ENCODE measurements at places on chromosomes 11 and 22.

- no peak for DNase-seq
These were observed 38.3 kb upstream of the CXCR5 start for GRCh38 chr11:118845369-118845768.

DNA sequence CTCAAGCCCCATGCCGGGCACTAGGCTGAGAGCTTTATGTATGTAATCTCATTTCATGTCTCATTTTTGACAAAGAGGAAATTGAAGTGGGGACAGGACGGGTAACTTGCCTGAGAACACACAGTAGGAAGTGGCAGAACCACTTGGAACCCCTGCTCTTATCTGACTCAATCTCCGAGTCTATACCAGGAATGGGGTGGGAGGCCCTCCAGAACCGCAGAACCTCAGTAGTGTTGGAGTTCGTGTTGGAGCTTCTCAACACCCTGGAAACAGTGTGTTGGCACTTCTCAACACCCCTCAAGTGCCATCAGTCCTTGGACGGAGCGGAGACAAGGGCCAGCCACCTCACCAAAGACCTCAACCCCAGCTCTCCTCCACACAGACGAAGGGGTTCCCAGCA, 38.8 kb upstream of the POLA2 start:
- DNase-seq, result no peak

GRCh38 chr11:126146454-126147192, 64.8 kb downstream of the RPUSD4 start:
- no peak for DNase-seq

- DNase-seq, result no peak
These were observed 4.5 kb downstream of the ZMAT5 start for GRCh38 chr22:29762263-29762662.

GRCh38 chr11:47071791-47072261, 104.9 kb downstream of the ARFGAP2 start:
- DNase-seq, result no peak

GRCh38 chr11:76601724-76602123, 68.8 kb downstream of the LRRC32 start:
- no peak for DNase-seq

DNA sequence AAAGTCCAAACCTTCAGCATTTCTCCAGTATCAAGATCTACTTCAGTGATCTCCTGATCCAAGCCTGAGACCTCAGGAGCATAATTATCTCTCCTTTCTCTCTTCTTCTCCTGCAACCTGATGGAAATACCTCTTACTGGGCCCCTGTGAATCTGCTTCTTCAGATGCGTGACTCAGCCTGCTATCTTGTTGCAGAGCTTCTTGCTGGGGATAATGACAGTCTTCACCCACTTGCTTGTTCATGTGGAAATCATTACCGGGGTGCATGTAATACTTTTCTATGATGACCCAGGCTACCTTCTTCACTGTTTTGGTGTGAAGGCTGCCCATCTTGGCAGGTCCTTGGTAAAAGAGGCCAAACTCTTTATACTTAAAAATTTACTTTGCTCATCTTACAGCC, 140.0 kb upstream of the POU2AF2 start:
- DNase-seq, result no peak

GRCh38 chr11:8871171-8871775, 39.7 kb upstream of the AKIP1 start:
- no peak for DNase-seq

- DNase-seq, result no peak
These were observed 11.9 kb downstream of the TTLL1 start for GRCh38 chr22:43077121-43077877.

- DNase-seq, result no peak
These were observed 19.2 kb downstream of the THAP12 start for GRCh38 chr11:76361776-76362175.

DNA sequence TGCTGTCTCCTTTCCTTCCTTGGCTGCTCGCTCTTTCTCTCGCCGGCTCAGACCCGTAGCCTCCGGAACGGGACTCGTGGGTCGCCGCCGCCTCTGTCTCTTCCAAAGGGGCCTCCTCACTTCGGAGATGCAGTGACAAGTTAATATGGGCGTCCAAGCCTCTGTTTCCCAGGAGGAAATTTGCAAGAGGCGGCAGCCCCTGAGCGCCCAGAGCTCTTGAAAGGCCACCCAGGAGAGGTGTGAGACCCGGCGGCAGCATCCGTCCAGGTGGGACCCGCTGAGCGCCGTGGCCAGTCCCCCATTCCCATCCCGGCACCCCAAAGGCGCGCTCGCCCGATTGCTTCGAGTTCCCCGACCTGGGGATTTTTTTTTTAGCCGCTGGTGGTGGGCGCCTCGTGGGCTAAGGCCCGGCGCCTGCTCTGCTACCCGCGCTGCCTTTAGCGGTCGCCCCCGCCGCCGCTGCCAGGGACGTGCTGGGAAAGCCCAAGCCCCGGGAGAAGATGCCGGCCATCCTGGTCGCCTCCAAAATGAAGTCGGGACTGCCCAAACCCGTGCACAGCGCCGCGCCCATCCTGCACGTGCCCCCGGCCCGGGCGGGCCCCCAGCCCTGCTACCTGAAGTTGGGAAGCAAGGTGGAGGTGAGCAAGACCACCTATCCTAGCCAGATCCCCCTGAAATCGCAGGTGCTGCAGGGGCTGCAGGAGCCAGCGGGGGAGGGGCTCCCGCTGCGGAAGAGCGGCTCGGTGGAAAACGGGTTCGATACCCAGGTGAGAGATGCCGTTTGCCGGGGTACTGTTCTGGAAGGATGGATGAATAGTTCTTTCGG, 772 bp downstream of the NAV2 start:
- no peak for DNase-seq

DNA sequence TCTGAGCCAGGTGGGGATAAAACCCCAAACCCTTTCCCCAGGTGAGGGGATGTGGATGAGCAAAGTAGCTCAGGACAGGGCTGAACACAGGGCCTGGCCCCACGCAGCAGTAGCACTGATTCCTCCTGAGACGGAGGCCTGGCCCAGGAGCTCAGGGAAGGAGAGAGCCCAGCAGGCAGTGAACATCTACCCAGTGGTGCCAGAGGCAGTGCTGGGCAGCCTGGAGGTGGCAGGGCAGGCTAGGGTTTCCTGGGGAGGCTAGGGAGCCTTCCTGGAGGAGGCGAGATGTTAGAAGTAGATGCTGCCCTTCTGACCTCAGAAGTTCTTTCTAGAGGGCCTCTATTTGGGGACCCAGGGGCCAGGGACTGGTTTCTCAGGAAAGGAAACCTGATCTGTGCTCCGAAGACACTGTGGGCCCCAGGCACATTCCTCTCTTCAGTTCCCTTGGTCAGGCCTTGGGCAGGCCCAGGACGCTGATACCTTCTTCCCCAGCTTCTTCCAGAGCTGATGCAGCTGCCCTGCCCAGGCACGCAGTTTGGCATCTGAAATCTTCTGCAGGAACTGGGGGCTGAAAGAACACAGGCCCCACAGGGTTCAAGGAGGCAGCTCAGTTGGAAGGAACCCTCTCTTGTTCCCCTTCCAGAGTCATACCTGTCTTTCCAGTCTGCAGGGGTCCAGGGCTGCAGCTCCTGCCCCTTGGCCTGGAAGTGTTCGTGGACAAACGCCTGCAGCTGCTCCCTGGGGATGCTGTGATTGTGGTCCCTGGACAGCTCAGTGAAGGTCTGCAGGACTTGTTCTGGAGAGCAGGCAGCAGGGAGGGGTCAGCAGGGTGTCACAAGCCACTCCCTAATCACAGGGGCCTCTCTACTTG, 16.8 kb downstream of the TREH start:
- DNase-seq, result no peak

DNA sequence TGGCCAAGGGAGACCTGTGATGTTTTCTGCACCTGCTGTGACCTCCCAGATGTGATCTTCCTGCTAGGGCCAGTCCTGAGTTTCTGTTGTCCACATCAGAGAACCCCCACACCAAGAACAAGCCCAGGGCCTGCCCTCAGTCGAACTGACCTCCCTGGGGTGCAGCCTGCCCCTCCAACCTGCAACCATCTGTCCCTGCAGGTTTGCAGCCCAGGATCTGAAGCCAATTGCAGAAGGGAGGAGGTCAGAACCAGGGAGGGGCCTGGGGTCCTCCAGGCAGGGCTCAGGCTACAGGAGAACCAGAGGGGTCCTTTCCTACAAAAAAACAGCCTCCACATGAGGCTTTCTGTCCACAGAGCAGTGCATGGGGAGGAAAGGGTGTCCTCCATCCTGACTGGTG, 807 bp downstream of the TRIM3 start:
- no peak for DNase-seq

GRCh38 chr11:127943763-127944162, 643.6 kb downstream of the ETS1 start:
- DNase-seq, result no peak

DNA sequence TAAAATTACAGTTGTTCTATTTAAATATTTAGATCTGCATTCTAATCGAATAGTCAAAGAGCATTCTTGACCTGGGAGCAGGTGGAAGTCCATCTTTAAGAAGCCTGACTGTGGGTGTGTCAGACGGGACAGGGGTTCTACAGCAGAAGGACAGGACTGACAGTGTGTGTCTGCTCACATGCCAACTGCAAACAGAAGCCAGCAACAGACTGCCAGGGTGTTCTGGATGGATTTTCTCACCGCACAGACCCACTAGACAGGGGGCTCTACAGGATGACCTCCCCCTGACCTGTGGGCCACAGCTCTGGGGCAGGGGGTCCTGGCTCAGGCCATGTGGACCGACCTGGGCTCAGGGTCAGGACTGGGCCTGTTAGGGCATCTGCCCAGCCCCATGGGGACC, 22.8 kb upstream of the NAP1L4 start:
- no peak for DNase-seq

DNA sequence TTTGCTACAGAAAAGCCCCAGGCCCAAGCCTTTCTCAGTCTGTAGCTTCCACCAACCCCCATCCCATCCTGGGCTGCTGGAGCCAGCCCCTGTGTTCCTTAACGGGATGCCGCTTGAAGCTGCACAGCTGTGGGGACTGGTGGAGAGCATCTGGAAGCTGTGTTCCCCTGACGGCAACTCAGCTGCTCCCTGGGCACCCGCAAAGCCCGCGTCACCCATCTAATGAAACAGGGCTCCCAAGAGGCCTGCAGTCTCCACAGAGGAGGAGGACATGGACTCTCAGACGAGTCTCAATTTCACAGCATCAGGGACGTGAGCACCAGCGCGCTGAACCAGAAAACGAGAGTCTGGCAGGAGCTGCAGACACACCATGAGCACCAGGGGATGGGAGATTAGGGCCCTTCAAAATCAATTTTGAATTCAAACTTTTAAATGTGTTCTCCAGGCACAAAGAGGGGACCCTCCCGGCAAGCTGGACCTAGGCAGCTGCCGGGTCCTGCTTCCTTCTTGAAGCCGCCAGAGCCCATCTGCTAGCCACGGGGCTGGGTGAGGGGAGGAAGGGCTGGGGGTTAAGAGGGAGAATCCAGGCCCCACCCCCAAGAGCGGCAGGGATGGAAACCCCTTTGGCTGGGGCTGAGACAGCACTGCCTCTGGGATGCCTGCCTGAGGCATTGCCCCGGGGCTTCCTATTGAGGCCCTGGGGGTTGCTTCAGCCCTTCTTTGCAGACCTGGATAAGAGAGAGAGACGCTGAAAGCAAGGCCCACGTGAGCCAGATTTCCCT, 21.0 kb downstream of the LMO1 start:
- no peak for DNase-seq

GRCh38 chr11:93193731-93194130, 4.1 kb downstream of the SLC36A4 start:
- DNase-seq, result no peak

- DNase-seq, result peak; percentile 84
These were observed at the start of gene LPXN for GRCh38 chr11:58575377-58576020. Gene LPXN, minus strand, starts transcription at chr11:58575856. Its CDS starts 84 bp downstream, at chr11:58575772.

GRCh38 chr11:88424881-88425280, 87.3 kb upstream of the CTSC start:
- no peak for DNase-seq

Data from T-helper 2 cell (primary cell).